ENCODE measurements at places on chromosomes 5 and 9.

GRCh38 chr5:18465833-18466681, 831.8 kb downstream of the TAF11L14 start:
- DNase-seq, result no peak

DNA sequence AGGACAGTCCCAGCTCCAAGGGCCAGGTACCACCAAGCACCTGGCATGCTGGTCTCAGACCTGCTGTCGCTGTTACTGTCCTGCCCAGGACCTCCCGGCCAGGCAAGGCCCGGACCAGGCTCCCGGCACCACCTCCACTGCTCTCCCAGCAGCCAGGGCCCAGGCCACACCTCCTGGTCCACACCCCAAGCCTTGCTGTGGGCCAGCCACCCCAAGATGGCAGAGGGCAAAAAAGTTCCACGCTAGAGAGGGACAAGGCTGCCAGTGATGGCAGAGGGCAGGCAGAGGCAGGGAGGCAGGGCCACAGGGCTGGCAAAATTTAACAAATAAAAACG, 1.1 kb downstream of the DNLZ start:
- no peak for DNase-seq

GRCh38 chr5:133063965-133064364, 12.2 kb downstream of the HSPA4 start:
- no peak for DNase-seq

DNA sequence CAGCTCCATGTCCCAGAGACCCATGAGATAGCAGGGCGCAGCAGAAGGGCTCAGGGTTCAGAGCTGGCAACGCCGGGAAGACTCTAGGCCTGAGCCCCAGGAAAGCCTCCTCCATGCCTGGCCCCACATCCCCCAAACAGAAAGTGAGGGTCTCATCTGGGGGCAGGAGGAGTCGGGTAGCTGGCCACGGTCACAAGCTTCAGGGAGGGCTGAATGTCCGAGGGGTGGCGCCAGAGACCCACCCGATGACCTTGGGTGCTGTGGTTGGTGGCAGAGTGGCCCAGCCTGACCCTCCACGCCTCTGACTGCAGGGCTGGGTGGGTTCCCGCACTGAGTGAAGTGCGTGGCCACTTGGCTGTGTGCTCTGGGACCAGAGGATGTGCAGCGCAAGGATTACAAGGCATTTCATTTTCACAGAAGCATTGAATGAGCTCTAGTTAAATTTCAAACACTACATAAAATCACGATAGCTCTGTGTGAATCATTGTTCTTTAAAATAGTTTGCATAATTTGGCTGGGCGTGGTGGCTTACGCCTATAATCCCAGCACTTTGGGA, 3.0 kb downstream of the C8G start:
- DNase-seq, result no peak

- DNase-seq, result no peak
Measured at GRCh38 chr9:16180546-16180945, 627.7 kb downstream of the CCDC171 start.

DNA sequence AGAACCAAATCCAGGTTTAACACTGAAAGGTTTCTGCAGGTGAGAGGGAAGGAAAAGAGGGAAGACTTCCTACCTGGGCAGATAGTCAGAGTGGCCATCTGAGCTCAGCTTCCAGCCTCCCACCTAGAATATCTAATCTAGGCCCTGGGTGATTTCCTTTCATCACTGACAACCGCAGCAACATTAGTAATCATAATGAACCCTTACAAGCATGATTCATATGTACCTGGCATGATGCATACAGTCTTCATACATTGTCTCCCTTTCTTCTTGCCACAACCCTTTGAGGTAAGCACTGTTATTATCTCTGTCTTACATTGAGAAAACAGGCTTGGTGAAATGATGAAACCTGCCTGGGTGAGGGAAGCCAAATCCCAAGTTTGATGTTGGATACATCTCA, 13.5 kb downstream of the AFAP1L1 start:
- no peak for DNase-seq

GRCh38 chr5:150318613-150319483, 16.1 kb upstream of the ARSI start:
- no peak for DNase-seq

DNA sequence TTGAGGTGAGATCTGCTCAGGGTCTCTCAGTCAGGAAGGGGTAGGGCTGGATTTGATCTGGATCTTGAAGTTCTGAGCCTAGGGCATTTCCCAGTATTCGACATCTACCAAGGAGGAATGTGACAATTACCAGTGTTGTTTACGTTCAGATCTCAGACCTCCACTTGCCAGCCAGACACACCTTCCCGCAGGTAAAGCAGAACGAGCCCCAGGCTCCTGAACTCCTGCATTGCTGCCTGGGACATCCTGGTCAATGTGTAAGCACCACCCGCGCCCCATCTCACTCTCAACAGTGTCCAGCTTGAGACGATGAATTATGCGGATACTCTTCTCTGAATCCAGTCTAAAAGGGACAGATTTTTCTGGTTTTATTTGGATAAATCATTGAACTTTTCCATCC, 56.7 kb upstream of the PTCH1 start:
- no peak for DNase-seq

GRCh38 chr5:9370256-9370655, 175.6 kb downstream of the SEMA5A start:
- DNase-seq, result no peak

DNA sequence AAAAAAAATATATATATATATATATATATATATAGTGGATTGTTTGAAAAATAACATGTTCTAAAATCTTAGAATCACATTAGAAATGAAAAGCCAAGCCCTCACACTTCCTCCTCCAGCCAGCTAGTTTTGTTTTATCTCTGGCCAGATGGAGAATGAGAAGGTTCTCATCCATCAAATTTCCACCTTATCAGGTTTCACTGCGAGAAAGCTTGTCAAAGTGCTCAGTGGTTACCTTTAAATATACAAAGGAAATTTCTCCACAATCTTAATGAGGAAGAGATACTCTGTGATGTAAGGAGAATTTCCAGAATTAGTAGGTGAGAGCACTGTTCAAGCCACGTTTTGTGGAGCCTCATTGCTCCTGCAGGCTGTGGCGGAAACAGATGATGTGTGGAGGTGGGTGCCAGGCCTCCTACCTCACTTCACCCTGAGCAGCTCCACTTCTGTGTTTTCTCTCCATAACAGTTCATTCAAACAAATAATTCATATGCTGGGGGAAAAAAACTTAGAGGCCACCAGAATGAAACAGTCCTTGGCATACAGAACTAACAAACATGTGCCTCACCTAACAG, 71.9 kb downstream of the CDK5RAP2 start:
- no peak for DNase-seq

- no peak for DNase-seq
Measured at GRCh38 chr9:17843236-17843635, 264.4 kb downstream of the SH3GL2 start.

DNA sequence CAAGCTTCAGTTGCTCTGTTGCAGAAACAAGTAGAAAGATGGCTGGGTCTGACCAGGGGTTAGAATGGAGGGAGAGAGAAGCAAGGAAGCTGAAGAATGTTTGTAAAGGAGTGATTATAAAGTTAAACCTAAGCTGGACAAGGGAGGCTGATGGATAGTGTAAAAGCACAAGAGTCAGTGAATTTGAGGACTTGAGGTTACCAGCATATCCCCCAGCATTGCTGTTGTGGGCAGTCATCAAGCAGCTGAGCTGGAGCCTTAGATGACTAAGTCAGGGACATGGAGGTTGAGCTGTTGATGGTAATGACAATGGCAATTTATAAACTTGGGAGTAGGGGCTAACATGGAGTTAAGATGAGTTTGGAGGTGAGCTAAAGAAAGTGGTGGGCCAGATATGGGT, 131.5 kb downstream of the ERCC6L2 start:
- DNase-seq, result no peak

DNA sequence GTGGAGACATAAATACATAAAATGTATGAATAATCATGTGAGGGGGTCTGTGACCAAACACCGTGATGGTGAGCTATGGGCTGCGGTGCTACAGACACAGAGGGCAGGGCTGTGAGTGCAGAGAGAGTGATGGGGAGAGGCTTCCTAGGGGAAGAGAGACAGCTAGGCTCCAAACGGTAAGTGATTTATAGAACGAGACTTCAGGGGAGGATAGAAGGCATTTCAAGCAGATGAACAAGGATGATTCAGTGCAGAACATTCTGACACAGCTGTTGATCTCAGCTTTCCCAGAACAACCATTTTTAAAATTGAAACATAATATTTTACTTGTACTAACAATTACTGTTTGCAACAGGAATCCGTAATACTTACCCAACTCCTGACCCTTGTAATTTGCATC, 100.7 kb downstream of the GAS1 start:
- no peak for DNase-seq

DNA sequence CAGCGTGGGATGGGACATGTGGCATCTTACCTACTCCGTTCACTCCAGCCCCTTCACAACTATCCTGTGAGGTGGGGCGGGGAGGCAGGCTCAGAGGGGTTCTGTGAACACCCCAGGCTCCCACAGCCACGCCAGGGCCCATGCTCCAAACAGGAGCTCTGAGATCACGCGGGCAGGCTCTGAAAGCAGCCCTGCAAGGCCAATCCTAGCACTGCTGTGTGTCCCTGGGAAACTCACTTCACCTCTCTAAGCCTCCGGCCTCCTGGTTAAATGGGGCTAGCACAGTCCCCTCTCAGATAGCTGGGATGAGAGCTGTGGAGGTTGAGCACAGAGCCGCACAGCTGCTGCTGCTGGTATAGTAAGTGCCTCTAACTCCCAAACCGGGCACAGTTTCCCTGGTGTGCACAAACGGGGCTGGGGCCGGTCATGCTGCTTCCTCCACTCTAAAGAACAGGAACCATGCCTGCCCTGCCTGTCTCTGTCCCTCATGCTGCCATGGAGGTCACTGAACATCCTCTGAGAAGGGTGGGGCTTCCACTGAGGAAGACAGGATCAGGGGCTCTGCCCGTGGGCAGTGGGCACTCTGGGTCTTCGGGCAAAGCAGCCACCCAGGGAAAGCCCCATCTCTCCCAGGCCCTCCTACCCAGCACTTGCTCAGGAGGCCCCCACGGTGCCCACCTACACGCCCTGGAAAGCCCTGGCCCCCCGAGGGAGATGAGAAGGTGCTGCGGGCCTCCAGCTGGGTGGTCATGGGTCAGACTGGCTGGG, 13.0 kb upstream of the ASS1 start:
- no peak for DNase-seq

DNA sequence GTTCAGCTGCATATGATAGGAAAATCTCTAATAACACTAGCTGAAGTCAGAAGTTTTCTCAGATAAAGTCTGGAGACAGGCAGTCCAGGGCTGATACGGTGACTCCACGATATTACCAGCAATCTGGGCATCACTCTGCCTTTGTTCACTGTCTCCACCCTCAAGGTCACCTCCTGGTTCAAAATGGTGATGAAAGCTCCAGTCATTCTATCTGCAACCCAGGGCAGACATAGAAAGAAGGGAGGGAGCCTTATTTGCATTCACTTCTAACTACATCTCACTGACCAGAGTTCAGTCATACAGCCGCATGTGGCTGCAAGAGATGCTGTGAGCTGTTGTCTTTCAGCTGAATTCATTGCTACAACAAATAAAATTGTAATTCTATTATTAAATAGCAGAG, 22.4 kb upstream of the GPR151 start:
- DNase-seq, result no peak

GRCh38 chr9:106023455-106023854, 329.1 kb downstream of the TMEM38B start:
- no peak for DNase-seq

DNA sequence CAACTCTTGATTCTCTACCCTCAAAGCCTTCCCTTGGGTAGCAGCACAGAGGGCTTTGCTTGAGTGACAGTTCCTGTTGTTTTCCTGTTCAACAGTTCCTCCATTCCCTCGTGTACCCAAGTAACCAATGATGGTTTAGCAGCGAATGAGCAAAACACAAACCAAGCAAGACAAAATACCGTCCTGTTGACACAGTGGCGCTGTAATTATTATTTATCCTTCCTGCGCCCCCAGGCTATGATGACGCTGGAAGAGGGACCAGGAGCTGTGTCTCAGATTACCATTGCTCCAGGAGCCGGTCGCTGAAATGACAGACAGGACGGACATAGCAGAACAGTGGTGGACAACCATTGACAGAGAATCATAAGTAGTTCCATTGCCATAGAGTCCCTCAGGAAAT, 154.8 kb downstream of the GADD45G start:
- DNase-seq, result no peak

- DNase-seq, result no peak
Measured at GRCh38 chr5:118990582-118990981, 2.2 kb upstream of the DTWD2 start.

GRCh38 chr5:107263387-107264018, 407.2 kb downstream of the EFNA5 start:
- DNase-seq, result no peak

- DNase-seq, result no peak
Measured at GRCh38 chr9:36148311-36149051, 11.9 kb downstream of the GLIPR2 start.

- DNase-seq, result no peak
Measured at GRCh38 chr9:22010866-22011625, 1.9 kb upstream of the CDKN2B start.

DNA sequence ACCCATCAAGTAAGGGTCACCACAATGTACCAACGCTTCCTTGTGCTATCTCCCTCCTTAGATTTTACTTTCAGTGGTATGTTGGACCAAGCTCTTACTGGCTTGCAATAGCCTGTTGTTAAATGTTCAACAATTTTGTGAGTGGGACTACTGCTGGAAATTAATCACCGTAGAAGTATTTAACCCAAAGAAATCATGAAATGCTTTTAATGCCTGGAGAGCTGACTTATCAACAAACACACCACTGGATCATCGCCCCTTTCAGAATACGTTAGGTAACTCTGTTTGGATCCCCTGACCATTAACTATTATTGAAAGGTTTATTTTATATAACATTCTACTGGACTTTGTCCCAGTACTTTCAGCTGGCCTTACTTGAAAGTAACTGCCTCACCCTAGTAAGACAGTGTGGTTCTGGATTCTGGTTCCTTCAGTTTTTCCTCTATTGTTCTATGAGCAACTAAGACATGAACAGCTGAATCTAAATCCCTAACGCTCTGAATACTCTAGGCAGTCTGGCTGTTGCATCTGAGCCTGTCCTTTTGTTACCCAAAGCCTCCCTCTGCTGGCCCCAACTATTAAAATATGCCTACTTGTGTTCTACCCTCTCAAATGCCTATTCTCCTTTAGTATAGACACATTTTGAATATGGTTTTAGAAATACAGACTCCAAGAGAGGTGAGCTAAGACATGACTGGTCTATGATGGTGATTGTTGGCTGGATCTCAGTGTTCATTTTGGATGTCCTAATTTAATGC, 1203.4 kb upstream of the DMAC1 start:
- no peak for DNase-seq

DNA sequence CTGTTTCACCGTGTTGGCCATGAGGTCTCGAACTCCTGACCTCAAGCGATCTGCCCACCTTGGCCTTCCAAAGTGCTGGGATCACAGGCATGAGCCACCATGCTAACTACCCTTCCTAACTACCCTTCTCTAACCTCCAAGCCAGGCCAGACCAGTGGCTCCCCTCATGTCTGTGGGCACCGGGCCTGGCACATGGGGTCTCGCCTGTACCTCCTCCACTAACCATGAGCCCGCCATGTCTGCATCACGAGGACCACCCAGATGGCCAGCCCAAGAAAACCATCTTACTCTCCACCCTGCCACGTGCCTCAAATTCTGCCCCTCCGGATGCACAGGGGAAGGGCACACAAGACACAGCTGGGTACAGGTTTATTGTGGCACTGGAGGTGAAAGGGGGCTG, 9.6 kb upstream of the DBN1 start:
- no peak for DNase-seq
